ENCODE measurements at places on chromosomes 7 and 10.
A peak's percentile ranks its signal among the peaks of the same experiment; 100 is the strongest.

GRCh38 chr10:62306663-62307062 lies 38.0 kb upstream of the RTKN2 start:
- DNase-seq: no peak

- no peak for DNase-seq
Observed at GRCh38 chr10:69839696-69840345, 38.1 kb downstream of the COL13A1 start.

GRCh38 chr10:78215645-78216044 lies 182.0 kb downstream of the RPS24 start:
- peak; percentile 67 for DNase-seq

DNA sequence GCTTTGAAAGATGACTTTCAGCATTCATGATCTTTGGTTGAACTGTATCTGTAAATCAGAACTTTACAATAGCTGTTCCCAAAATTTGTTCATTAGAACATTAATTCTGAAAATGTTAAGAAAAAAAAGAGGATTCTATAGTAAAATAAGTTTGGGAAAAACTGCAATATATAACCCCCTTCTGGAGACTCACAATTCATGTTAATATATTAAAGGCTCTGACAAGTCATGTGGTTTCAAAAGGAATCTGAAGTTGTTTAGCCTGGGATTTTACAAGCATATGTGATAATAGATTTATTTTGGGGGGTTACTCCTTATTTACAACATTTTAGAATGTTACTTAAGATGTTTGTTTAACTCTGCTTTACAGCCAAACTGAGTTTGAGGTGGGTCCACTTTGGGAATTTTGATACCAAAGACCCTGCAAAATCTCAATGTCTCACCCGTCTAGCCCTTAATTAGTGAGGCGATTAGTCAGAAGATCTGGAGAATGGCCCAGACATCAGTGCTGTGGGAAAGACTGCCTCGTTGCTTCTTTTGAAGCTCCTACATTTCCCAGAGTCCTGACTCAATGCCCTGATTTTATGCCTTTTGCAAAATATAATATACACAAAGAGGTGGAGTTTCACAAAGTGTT lies 40.0 kb downstream of the CDK1 start:
- no peak for DNase-seq

DNA sequence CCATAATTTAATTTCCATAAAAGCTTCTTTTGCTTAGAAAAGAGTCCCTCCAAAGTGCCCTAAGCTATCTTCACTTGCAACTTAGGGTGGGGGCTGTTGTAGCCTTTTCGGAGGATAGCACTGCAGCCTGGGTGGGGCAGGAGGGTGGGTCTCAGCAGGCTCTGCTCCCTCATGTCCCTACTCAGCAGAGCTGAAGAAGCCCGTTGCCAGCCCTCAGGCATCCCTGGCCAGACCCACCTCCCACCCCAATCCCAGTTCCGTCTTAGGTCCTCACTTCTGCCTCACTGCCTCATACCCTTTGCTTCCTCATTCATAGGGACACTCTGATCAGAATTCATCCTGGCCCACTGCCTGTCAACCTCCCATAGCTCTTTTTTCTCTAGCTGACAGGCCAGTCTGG lies 99.8 kb upstream of the ZMIZ1 start:
- no peak for DNase-seq

GRCh38 chr10:50554376-50554994 lies 69.3 kb downstream of the SGMS1 start:
- DNase-seq: no peak

DNA sequence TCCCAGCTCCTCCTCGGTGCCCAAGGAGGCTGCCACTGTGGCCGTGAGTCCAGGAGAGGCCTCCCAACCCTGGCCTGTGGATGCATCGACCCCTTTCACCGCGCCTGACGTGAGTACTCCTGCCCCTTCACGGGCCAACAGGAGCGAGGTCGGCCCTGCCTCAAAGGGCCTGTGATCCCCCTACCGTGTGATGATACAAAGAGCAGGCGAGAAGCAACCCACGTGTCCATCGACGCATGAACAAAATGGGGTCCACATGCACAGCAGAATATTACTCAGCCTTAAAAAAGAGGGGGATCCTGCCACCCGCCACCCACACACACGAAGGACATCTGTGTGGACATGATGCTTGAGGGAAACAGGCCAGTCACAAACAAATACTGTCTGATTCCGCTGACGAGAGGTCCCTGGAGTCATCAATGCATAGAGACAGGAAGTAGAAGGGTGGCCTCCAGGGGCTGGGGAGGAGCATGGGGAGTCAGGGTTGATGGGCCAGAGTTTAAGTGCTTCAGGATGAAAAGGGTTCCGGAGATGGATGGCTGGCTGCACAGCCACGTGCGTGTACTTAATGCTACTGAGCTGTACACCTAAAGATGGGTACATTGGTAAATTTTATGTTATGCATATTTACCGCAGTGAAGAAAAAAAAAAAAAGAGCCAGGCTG lies 151.9 kb downstream of the PRKAG2 start:
- no peak for DNase-seq

Measured in right renal pelvis (tissue), 4 donors.